AG09319 (cell line): ENCODE measurements at places on chromosomes 13 and 19.

- DNase-seq: no peak
Measured at GRCh38 chr19:2856457-2857050, 10.6 kb upstream of the ZNF556 start.

DNA sequence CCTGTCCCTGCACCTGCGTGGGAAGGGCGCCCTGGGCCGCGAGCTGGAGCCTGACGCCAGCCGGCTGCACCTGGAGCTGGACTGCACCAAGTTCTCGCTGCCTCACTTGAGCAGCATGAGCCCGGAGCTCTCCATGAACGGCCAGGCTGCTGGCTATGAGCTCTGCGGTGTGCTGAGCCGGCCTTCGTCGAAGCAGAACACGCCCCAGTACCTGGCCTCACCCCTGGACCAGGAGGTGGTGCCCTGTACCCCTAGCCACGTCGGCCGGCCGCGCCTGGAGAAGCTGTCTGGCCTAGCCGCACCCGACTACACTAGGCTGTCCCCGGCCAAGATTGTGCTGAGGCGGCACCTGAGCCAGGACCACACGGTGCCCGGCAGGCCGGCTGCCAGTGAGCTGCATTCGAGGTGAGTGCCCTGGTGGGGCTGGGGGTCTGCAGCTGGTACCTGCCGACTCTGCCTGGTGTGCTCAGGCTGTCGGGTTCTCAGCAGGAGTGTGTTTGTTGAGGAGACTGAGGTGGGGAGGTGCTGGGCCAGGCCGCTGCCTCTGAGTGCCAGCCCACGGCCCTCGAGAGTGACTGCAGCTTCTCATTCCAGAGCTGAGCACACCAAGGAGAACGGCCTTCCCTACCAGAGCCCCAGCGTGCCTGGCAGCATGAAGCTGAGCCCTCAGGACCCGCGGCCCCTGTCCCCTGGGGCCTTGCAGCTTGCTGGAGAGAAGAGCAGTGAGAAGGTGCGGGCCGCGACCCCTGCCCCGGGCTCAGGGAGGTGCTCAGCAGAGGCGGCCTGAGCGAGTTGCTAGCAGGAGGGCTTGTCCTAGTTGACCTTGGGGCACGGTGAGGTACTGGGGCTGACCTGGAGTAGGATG, 19.5 kb downstream of the PLEKHJ1 start:
- DNase-seq: no peak

- no peak for DNase-seq
Measured at GRCh38 chr19:33718651-33719254, 77.9 kb upstream of the KCTD15 start.

DNA sequence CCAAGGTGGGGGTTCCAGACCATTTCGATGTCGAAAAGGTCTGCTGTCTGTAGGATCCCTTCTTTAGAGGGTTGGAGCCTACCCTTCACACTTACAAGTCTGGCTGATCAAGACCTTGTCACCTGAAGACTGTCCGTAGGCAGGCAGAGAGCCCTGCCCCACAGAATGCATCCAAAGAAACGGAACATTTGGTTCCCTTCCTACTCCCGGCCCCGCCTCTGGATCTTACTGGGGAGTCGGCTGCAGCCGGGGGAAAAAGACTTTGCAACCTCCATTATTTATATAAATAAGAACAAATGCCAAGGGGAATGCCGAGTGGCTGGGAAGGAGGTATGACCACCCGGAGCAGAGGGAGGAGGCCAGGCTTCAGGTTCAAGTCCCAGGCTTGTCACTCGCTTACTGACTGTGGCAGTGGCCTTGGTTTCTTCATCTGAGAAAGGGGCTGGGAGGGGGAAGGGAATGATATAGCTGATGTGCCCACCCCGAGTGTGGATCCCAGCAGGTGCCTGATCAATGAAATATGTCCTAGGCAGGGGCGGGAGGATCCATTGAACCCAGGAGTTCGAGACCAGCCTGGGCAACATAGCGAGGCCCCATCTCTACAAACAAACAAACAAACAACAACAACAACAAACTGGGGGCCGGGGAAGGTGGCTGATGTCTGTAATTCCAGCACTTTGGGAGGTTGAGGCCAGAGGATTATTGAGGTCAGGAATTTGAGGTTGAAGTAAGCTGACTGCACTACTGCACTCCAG, 48.7 kb downstream of the RFX2 start:
- no peak for DNase-seq

DNA sequence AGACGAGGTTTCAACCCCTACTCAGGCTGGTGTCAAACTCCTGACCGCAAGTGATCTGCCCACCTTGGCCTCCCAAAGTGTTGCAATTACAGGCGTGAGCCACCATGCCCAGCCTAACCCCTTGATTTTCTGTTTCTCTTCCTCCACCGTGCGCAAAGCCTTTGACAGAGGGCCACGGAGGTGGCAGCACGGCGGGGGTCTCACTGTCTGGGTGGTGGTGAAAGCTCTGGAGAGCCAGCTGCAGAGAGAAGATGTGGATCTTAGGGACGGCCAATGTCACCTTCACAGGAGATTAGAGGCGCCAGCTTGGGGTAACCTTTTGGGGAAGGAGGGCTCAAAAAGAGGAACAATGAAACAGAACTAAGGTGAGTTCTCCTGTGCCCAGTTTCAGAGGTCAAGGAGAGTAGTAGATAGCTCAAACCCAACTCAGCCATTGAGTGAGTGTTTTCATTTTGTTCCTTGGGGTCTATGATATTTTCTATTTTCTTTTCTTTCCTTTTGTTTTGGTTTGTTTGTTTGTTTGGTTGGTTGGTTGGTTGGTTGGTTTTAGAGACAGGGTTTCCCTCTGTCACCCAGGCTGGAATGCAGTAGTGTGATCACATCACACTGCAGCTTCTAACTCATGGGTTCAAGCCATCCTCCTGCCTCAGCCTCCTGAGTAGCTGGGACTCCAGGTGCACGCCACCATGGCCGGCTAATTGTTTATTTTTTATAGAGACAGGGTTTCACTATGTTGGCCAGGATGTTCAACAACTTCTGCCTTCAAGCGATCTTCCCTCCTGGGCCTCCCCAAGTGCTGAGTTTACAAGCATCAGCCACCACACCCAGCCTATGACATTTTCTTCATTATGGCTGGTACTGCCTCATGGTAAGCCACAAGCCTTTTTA, 37.7 kb downstream of the GPR42 start:
- no peak for DNase-seq

DNA sequence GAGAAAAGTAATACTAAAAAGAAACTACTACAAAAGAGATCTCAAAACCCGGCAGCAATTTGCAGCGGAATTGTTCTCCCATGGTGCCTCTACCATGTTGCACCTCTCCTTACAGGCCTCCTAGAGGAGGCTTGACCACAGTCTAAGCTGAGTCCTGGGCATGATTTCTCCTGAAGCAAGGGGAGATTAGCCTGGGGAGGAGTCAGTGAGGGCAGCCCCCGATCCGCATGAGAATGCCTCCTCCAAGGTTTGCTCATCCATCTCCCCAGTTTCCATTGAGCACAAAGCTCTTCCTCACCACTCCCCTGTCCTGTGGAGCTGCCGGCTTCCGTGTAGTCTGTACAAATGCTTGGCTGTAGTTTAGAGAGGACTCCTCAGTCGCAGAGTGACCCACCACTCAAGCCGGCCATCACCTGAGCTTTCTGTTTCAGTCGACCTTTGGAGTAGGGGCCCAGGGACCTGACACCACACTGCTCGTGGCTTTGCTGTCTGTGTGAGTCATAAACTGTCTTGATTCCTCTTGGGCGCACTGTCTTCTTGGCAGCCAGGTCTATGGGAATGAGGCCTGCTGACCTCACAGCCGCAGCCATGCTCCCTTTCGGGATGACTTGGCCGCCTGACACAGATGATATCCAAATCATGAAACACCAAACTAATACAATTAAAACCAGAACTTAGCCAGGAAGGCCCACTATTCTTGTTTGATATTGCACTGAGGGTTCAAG, 72.3 kb downstream of the C1QTNF9 start:
- peak; percentile 2 for DNase-seq

GRCh38 chr19:4425537-4425936, 23.1 kb downstream of the CHAF1A start:
- DNase-seq: peak; percentile 34

DNA sequence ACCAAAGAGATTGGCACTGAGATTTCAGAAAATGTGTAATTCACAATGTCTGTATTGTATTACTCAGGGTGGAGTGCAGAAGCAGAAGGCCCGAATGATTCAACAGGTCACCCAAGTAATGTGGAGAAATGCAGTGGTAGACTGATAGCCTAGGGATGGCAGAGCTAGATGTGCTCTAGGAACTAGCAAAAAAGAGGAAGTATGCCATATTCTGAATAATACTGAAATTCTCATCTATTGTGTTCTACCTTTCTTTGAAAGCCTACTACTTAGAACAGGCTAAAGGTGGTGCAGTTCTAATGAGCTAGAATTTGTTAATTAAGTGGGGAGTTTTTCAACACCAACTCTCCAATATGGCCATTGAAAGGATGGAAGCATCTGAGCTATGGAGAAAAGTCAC, 1449.8 kb upstream of the MIR17HG start:
- DNase-seq: no peak

- no peak for DNase-seq
Measured at GRCh38 chr19:13043285-13043684, 48.0 kb downstream of the NFIX start.

DNA sequence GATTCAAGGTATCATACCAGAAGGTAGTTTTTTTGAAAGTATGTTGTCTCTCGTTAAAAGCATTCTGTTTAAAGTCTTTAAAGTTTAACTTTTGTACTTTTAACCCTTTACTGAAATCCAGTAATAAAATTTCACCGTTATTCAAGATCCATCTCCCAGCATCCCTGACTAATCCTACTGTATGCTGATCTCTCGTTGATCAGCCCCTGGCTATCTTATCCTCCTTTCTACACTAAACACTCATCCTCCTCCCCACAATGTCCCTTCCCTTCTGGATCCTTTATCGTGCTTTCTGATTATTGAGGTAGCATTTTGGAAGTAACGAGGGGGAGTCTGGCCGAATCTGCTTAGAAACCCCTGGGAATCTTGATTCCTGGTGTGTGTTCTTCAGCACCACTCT, 1.3 kb downstream of the TPP2 start:
- DNase-seq: no peak

- DNase-seq: no peak
Measured at GRCh38 chr19:35027851-35028599, 2.2 kb upstream of the SCN1B start.

DNA sequence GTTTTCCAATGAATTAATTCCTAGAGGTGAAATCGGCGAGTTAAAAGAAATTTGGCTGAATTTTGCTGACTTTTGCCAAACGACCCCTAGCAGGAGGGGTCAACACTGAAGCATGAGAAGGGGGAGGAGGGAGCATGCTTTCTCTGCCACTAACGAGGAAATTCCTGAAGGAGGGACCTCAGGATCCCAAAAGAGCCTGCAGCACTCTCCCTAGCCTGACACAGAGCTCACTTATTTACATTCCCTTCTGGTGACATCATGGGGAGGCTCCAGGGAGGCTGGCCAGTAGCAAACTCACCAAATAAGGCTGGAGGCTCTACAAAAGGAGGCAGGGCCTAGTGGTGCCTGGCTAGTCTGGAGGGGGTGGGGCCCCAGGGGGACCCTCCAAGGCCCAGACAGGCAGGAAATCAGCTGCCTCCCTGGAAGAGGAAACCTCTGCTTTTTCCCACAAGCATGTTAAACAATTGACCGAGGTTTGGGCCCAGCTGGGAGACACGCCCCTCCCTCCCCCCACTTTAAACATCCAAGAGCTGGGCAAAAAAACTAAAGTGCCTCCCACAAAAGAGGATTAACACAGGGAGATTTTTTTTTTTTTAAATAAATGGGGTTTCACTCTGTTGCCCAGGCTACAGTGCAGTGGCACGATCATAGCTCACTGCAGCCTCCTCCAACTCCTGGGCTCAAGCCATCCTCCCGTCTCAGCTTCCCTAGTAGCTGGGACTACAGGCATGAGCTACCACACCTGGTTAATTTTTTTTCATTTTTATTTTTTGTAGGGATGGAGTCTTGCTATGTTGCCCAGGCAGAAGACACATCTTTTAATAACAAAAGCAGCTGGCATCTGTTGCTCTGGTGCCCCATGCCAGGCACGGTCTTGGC, 2.1 kb downstream of the DAPK3 start:
- peak; percentile 99 for DNase-seq

DNA sequence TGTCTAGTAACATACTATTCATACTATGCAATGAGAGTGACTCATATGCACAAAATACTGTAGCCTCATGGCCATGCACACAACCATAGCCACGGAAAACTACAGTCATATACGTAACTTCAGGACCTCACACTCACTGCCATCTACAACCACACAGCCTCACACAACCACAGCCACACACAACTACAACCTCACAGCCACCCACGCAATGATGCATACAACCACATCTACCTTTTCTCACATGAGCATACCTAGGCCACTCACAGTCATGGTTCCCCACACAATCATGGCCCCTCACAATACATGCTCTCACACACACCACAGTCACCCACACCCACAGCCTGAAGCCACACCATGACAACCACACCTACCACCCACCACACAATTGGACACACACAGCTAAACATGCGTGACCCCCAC, 8.7 kb upstream of the TNFSF14 start:
- no peak for DNase-seq

DNA sequence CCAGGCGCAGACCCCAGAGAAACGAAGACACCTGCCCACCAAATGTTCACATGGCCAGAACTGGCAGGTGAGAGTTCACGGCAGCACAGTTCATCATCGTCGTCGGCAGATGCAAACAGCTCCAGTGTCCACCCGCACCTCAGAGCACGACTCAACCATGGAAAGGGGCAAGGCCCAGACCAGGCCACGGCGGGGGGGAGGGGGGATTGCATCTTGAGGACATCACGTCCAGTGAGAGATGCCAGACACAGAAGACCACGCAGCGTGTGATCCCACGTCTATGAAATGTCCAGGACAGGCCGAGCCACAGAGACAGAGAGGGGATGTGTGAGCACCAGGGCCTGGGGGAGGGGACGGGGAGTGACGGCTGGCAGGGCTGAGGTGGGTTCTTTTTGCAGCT, 7.3 kb downstream of the RNF126 start:
- DNase-seq: no peak

GRCh38 chr13:39036212-39036611, 1.7 kb downstream of the PROSER1 start:
- DNase-seq: no peak
